ENCODE measurements at places on chromosomes 7 and 10.

DNA sequence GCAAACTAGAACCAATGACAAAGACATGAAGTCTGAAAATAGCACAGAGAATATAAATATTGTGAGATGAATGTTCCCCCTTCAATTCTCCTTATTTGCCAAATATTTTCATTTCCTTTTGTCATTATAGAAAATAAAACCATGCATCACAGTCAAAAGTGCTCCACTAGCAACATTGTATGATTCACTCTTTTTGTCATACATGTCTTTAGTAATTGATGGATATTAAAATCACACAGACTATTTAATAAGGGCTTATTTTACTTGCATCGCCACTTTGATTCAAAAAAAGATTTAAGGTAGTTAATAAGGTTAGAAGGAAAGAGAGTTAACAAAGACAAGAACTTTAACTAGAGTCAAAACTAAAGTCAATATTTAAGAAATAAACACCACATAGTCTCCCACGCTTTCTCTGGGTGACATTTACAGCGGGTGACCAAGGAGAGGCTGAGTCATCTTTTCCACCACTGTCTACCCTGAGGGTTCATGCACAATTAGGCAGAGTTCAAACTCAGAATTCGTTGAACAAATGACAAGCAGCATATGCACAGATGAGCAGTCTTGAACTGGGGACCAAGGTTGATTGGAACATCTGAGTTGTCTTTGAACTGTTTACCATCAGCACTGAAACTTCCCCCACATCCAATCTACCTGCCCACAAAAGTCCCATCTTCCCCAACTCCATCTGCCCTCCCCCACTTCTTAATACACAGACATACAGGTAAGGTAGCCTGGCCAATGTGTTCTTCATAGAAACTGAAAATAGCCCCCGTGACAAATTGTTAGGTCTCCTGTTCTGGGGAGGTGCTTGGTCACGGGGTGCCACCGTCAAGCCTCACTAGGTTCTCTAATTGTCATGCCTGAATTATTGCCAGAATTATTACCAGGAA, 42.5 kb downstream of the C7orf25 start:
- DNase-seq = no peak

DNA sequence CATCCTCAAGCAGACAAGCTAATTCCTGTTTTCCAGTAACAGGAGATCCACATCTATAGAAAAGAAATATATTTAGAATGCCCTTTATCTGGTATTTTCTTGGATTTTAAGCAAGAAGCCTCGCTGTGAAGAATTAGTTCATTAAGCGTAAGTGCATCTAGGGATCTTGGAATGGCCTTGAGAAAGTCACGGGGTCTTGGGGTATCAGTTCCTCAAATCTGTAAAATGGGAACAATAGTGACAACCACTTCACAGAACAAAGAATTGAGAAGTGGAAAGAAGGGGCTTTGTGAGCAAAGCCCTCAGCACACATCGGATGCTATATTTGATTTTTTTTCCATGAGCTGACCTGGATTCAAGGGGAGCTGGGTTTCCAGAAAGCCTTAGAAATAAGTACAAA, 32.3 kb upstream of the WDFY4 start:
- DNase-seq = peak; percentile 37

DNA sequence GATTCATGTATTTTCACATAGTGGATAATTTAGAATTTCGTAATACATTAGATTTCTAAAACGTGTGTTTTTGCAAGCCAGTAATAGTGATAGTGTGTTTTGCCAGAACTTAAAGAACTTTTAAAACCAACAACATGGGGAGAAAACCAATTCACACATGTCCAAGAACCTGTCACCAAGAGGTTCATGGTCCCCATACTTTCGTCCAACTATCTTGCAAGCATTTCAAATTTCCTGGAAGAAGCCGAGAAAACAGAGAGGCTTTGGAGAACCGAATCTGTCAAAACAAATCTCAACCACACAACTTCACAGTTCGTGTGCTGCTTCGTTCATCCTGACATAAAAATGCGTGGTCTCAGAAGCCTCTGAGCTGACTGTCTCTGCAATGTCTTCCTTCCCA, 31.9 kb downstream of the GFRA1 start:
- DNase-seq = no peak

DNA sequence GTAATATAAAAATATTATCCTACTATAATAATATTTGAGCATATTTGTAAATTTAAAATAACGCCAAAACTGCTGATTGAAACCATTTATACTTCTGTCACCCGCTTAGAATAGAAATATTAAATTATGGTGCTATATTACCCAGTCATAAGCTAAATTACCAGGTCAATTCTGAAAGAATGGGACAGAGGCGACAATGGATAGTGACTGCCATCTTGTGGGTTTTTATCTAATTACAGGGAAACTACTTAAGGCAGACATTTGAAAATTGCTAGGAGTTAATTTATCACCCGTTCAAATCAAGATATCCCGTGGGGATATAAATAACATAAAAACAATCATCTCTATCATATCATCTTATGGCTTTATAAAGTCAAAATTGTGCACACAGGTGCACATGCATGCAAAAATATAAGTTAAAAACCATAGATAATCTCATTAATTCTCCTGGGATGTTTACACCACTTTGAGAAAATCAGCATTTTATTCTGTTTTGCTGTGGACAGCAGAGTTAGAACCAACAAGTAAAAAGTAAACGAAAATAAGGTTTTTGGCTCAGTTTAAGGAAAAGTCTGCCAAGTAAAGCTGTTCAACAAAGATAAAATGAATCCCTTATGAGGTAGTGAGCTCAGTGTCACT, 41.3 kb upstream of the HPSE2 start:
- no peak for DNase-seq

GRCh38 chr7:142668495-142668894, 80.8 kb upstream of the PRSS1 start:
- DNase-seq = peak; percentile 47

- DNase-seq = no peak
These were observed 326.9 kb downstream of the GPAM start for GRCh38 chr10:111856631-111857030.

DNA sequence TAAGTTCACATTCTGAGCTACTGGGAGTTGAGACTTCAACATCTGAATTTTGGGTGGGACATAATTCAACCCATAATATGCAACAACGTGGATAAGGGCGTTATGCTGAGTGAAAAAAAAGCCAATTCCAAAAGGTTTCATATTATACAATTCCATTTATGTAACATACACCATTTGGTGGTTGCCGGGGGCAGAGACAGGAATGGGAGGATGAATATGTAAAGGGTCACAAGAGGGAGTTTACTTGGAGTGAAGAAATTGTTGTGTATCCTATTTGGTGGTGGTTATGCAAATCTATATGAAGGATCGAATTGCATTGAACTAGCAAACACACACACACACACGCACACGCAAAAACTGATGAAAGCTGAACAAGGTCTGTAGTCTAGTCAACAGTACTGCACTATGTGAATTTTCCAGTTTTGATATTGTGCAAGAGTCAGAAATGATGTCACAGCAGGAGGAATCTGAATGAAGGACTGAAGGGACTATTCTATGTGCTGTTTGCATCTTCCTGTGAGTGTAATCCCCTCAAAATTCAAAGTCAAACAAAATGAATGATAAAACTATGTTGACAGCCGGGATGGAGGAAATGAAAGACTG, 249.2 kb upstream of the HABP2 start:
- DNase-seq = no peak

DNA sequence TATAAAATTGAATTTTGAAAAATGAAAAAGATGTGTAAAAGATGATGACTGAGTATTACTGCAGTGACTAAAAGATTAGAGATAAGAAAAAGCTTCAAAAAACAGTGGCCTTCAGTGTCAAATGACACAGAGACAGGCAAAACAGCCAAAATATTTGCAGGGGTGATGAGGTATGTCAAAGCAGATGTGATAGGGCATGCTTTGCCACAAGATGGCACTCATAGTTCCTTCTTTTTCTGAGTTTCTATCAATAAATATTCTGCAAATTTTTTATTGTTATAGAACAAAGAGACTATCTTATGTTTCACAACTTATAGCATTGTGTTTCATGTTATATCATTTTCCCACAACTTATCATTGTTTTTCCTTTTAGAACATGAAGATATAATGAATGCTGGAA, 344.1 kb upstream of the HPS1 start:
- no peak for DNase-seq

- DNase-seq = no peak
These were observed 1160.8 kb downstream of the REEP3 start for GRCh38 chr10:64682043-64682442.
